ENCODE measurements at places on chromosomes 12 and 14.
A peak's percentile ranks its signal among the peaks of the same experiment; 100 is the strongest.

DNA sequence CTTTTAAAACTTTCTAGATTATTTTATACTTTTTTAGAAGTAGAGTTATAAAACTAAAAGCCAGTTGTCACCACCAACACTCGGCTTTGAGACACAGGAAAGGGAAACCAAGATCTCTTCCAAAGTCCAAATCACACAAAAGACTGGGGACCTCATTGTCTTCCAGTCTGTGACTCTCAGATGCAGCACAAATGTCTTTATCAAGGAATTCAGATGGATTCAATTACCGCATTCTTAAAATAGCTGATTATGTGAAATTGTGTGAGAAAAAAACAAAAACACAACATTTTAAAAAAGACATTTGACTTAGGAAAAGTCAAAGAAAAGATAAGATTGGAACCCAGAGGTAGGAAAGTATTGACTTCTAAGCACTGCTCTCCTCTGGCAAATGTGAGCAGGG is 3.5 kb upstream of the SIX6 start:
- no peak overlapping the region for H3K4me3 ChIP-seq
- H3K27me3 ChIP-seq = peaks cover 51% of the 10 kb centered on the region
- H3K4me1 ChIP-seq = peaks cover 3% of the 10 kb centered on the region

- H3K27me3 ChIP-seq = no peaks in the 10 kb centered on the region
- H3K36me3 ChIP-seq = no peaks in the 10 kb centered on the region
- 0 out of 2 replicates have a peak, but pooled peaks cover 2% of the 10 kb centered on the region for H3K4me1 ChIP-seq
- H3K27ac ChIP-seq = no peak overlapping the region
- no peak for DNase-seq
- no peak overlapping the region for H3K4me3 ChIP-seq
These were observed 293.9 kb downstream of the RAD51B start for GRCh38 chr14:68113343-68113930.

DNA sequence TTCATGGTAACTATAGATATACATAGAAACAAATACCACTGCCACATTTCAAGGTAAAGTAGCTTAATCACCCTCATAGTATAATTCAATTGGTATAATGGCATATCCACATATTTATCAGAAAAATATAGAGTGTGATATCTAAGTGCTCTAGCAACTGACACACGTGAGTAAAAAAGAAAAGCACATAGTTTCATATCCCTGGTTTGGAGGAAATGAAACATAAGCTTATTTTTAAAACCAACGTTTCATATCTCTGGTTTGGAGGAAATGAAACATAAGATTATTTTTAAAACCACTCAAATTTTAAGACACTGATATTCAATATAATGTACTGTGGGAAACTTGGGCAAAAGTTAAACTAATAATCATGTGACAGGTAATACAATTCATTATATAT is 2.1 kb downstream of the OR6C70 start:
- DNase-seq = no peak
- no peak overlapping the region for H3K4me3 ChIP-seq
- no peaks in the 10 kb centered on the region for H3K36me3 ChIP-seq
- no peak overlapping the region for H3K27ac ChIP-seq
- H3K27me3 ChIP-seq = no peaks in the 10 kb centered on the region

DNA sequence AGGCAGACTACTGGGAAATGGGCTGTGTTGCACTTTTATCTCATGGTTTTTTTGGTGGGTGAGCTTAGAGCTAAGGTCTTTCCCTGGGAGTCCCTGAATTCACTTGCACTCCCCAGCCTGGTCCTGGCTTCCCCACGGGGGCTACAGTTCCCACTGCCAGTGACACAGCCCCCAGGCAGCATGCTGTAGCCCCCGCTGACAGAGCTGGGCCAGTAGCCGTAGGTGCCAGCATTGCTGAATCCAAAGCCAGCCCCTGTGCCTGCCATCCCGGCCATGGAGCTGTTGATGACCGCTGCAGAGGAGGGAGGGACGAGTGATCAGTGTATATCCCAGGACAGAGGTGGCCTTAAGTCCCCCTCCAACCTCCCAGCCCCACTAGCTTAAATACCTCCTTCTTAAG is 6.9 kb upstream of the KRT72 start:
- no peak overlapping the region for H3K4me3 ChIP-seq
- no peak overlapping the region for H3K27ac ChIP-seq
- no peaks in the 10 kb centered on the region for H3K4me1 ChIP-seq

DNA sequence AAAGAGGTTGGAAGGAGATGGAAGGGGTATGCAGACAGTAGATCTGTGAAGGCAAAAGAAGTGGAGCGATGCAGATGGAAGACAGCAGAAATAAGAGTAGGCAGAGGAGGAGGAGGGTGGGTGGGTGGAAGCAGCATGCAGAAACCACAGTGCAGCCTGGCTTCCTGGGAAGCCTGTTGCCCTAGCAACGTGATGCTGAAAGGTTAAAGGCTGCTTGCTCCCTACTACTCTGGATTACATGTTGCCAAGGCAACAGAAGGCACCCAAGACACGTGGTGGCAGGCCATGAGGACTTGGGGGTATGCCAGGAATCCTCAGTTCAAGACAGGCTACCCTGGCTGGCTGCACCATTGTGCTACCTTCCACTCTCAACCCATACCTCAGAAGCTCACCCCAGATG is 129.6 kb downstream of the GRIN2B start:
- no peak overlapping the region for H3K27ac ChIP-seq
- no peak overlapping the region for H3K4me3 ChIP-seq
- H3K27me3 ChIP-seq = no peaks in the 10 kb centered on the region
- H3K4me1 ChIP-seq = no peaks in the 10 kb centered on the region
- no peaks in the 10 kb centered on the region for H3K36me3 ChIP-seq
- peak; percentile 48 for DNase-seq

DNA sequence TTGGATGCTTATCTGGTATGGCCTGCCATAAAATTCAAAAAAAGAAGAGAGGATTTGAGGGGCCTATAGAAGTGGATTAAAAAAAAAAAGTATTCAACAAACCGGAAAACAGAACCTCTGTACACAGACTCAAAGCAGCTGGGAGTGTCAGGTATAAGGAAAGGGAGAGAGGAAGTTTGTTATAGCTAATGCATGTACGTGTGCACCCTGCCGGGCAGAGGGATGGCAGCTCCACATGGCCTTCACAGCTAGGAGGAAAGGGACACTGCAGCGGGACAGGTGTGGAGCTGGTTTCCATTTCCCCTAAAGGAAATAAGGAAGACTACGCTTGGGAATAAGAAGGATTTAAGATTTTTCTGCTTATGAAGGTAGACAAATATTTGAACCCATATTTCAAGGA is 21.5 kb downstream of the SLC7A8 start:
- no peaks in the 10 kb centered on the region for H3K27me3 ChIP-seq
- peaks cover 12% of the 10 kb centered on the region for H3K36me3 ChIP-seq
- H3K4me3 ChIP-seq = no peak overlapping the region
- no peak overlapping the region for H3K27ac ChIP-seq
